Dorsolateral prefrontal cortex (tissue), 122 donors: ENCODE measurements at places on chromosomes 4 and X.

DNA sequence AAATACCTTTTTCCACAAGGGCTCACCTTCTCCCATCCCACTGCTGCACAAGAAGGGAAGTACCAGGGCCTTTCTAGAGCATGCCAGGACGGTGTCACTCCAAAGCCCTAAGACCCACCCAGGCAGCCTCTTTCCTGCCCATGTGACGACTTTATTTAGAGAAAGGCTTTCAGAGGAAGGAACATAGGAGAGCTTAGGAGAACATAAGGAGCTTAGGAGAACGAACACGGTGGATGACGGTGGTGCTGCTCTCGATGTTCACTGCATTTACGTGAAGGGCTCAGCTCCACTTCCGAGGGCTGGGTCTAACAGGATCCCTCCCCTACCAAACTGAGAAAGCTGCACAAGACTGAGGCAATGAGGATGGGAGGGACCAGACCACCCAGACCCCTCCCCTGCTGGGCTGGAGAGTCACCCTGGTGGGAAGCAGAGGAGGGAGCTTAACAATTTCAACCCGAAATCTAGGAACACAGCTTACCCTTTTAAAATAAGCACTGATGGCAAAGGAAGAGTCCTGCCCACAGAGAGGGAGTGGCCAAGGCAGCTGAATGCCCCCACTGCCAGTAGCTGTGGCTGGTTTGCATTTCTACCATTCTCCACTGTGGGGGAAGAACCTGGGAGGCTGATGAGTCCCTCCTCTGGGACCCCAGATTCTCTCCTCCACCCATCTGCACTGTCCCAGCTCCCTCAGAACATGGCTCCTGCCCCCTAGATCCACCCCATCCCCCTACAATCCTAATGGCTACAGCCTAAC lies 29.8 kb downstream of the ZFYVE28 start:
- no peak for DNase-seq

- no peak for DNase-seq
These were observed 5.5 kb upstream of the XAGE2 start for GRCh38 chrX:52363247-52363883.

- DNase-seq: no peak
These were observed 52.6 kb downstream of the SULT1B1 start for GRCh38 chr4:69707807-69708206.

DNA sequence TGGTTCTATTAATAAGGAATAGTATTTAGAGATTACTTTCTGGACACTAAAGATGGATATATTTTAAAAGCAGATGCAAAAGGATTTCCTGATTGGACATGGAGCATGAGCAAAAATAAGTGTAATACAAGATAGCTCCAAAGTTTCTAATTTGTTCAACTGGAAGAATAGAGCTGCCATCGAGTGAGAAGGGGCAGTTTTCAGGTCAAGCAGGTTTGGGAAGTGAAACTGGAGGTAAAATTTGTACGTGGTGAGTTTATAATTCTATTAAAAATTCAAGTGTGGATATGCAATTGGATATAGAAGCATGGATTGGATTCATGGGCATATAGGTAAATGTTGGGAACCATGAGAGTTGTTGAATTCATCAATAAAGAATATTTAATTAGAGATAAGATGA lies 31.8 kb downstream of the PRDM8 start:
- no peak for DNase-seq

DNA sequence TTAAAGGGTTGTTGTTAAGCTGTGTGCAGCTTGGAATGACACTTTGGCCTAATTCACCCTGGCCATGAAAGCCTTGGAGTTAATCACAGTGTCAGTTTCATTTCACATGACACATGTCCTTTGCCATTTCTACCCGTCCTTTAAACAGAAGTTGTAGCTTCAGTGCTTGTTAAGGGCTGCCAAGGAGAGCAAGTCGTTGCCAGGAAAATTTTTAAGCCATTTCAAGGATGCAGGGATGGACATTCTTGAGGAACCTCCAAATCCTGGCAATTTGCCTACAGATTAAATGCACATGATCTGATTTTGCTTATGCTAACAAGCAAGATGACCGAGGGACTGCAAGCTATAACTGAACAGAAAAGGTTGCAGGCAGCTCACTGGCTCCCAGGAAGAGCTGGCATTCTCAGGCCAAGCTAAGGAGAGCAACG lies 40.5 kb downstream of the SETD7 start:
- no peak for DNase-seq

GRCh38 chrX:1591863-1592469 lies 562 bp downstream of the AKAP17A start:
- DNase-seq: no peak

DNA sequence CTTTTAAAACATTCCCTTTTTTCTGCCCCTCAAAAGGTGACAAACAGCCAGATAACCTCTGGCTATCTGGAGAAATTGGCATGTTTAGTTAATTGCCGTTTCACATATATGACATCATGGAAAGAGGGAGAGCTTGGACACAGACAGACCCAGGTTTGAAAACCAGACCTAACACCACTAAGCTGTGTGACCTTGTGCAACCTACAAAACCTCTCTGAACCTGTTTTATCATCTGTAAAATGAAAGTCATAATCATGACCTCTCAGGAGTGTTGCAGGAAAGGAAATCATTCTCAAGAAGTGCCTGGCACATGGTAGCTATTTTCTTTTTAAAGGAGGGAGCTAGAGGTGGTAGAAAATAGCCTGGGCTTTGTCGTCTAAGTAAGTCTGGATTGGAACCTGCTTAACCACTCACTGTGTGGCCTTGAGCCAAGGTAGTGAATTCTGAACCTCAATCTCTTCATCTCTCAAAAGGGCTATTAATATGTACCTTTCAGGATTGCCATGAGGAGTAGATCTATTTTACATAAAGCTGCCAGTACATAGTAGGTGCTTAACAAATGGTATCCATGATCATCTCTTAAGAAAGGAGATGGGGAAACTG lies 363.5 kb downstream of the BCOR start:
- no peak for DNase-seq

DNA sequence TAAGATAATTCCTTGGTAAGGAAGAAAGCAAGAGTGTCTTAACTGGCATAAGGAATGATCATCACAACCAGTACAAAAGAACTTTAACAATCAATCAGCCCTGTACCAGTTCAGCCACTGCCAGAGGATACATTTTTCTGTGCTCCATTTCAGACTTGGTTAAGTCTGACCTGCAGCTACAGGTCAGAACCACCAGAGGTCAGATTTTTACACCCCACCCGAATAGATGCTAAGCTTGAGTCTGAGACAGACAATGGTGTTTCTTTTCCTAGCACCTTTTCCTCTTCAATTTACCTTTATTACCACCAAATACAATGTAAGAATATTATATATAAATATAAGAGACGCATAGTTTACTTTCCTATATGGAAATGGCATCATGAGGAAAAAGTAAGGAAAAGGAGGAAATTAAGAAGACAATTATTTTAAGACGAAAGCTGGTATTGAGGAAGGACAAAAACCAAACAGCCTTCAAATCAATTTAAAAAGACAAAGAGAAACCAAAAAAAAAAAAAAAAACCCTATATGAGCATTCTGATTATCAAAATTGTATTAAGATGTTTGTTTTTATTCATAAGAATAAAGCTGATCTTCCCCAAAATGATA lies 215.3 kb upstream of the TTC29 start:
- DNase-seq: no peak

DNA sequence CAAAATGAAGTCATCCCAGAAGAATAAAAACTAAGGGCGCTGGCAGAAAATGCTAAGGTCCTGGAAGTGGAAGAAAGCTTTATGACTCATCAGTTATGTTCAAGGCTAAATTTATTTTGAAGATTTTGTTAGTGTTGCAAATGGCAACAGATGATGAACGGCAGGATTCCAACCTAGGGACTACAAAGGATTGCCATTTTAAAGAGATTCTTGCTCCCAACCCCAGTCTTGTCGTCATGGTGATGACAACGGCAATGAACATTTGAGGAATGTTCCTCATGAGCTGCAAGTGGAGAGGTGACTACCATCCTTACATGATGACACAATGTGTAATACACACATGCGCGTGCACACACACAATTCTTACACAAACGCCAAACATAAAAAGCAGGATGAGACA lies 54.4 kb upstream of the FTHL17 start:
- no peak for DNase-seq

DNA sequence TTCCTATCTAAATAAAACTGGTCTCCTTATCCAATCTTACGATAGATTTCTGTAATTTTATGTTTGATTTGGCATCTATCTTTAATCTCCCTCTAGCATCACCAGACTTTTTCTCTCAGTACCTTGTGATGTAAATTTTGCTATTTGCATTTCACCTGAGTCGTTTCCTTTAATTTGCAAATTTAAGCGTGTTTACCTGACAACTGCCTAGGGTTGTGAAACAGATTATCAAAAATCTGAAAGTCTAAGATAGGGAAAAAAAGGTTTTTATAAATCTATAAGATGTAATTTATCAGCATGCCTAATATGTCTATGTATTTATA lies 39.4 kb upstream of the TMPRSS11E start:
- DNase-seq: no peak

GRCh38 chr4:154622598-154622997 lies 10.1 kb upstream of the FGG start:
- no peak for DNase-seq

DNA sequence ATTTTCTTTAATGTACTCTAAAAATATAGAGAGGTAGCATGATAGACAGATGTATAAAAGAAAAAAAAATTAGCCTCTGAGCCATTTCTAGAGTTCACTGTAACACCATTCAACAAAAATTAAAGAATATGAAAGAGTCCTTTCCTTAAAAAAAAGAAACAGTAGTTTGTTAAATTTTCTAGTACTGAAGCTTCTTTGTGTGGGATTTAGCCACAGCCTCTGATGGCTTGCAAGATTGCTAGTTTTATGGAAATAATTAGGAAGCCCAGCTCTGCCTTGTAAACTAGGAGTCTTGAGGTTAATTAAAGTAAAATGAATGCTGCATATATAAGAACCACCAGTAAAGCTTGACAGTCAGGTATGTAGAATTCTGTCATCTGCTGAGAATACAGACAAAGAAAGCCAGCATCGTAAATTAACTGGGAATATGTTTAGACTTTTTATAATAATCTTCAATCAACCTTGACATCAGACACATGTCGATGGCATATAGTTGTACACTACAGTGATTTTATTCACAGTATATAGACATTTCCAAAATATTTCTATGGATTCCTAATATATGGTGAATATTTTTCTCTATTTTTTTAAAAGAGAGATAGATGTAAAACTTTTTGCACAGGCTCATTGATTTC lies 44.8 kb upstream of the NEIL3 start:
- no peak for DNase-seq

DNA sequence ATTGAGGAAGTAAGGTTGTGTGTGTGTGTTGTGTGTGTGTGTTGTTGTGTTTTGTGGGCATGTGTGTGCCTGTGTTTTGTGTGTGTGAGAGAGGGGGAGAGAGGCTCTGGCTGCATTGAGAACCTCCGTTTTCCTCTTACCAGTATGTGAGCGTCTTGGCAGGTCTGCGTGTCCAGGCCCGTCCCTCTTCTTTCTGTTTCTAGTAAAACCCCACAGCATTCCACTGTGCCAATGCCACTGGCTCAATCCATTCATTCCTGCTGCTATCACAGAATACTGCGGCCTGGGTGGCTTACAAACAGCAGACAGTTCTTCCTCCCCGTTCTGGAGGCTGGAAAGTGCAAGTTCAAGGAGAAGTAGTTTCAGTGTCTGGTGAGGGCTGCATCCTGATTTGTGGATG lies 15.5 kb upstream of the HTRA3 start:
- no peak for DNase-seq

GRCh38 chr4:145686991-145687390 lies 7.0 kb downstream of the C4orf51 start:
- no peak for DNase-seq

- no peak for DNase-seq
These were observed 1.2 kb downstream of the PPARGC1A start for GRCh38 chr4:23888421-23889319.

GRCh38 chrX:122878269-122878668 lies 305.8 kb upstream of the GRIA3 start:
- no peak for DNase-seq

DNA sequence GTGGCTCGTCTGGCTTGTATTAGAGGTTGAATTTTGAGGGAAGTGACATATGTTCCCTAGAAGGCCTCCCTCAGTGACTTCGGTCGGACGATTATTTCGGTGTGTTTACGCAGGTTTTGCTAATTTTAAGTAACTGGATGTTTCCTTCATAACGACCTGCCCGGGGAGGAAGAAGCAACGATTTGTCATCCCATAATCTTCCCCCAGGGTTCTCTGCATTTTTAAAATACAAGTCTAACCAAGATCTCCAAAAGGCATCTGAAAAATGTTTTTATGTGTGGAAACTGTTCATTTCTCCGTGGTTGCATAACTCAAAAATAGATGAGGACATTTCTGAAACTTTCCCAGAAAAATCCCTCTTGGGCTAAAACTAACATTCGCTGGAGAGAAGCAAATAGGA lies 195.4 kb downstream of the SHOX start:
- no peak for DNase-seq

DNA sequence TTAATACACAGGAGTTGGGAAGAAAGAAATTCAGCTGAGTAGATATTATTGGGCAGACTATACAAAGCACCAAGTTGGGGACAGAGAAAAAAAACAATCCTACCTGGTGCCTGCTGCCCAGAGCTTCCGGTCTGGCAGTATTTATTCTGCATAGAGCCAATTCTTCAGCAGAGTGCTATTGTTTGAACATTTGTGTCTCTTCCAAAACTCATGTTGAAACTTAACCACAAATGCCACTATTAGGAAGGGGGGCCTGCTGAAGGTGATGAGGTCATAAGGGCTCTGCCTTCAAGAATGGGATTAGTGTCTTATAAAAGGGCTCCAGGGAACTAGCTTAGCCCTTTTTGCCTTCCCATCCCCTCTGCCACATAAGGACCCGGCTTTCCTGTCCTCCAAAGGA lies 136.2 kb downstream of the EVC2 start:
- DNase-seq: no peak
